Stimulated activated CD8-positive, alpha-beta memory T cell treated with anti-CD3 and anti-CD28 coated beads, Interleukin-7, amount 100 ng/mL, for 1 hour (primary cell): ENCODE measurements at places on chromosomes 1 and 21.

GRCh38 chr1:229999004-229999670, 67.9 kb upstream of the GALNT2 start:
- DNase-seq, result no peak

DNA sequence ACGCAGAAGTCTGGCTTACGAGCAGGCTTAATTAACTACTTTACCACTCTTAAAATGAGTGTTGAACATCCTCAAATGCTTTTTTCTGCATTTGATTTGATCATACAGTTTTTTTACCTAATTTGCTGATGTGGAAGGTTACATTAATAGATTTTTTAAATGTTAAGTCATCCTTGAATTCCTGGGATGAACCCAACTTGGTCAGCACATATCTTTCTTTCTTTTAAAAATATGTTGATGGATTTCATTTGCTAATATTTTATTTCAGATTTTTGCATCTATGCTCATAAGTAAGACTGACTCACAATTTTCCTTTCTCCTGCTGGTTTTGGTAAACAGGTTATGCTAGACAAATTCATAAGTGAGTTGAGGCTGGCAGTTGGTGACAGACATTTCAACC, 82.9 kb downstream of the LHX4 start:
- DNase-seq, result no peak

DNA sequence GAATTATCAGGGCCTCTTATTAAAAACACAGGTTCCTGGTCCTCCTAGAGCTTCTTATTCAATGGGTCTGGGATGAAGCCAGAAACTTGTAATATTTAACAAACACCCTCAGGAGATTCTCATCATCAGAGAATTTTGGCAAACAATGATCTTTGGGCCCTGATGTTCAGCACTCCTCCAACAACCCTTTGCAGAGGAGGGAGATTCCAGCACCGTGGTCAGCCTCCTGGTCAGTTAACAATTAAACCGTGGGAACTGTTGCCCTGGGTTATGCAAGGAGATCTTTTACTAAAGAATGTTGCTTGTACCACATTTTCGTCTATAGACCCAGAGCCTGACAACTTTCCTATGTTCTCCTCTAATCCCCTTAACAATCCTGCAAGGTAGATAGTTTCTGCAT, 294.4 kb downstream of the PLPP3 start:
- no peak for DNase-seq

- no peak for DNase-seq
Measured at GRCh38 chr21:35032474-35033263, 16.4 kb downstream of the RUNX1 start.

GRCh38 chr21:41828884-41829360, 50.2 kb downstream of the PRDM15 start:
- no peak for DNase-seq

DNA sequence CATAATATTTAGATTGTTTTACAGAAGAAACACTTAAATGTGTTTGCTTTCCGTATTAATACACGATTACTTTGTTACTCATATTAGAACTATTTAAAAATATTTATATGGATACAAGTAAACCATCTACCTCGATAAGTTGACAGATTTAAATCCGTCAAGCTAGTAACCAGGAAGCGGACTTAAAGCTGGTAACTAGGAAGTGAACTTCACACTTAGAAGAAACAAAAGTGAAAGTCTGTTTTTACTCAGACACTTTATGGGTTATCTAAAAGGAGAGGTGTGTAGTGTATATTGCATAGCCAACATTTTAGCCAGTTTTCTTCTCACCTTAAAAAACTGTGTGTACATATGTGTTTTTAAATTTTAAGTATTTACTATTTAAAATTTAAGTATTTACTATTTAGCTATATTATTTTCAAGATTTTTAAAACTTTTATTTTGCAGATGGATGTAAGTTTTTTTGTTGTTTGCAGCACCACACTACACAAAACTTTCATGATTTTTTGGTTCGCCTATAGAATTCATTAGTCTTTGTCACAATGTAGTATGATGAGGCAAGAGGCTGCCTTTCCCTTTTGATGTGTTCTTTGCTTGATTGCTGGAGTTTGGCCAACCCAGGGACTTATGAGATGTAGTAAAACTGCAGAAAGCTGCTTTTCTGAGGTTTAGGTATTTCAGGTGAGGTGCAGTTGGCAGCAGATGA, 2.7 kb downstream of the USP25 start:
- DNase-seq, result no peak

DNA sequence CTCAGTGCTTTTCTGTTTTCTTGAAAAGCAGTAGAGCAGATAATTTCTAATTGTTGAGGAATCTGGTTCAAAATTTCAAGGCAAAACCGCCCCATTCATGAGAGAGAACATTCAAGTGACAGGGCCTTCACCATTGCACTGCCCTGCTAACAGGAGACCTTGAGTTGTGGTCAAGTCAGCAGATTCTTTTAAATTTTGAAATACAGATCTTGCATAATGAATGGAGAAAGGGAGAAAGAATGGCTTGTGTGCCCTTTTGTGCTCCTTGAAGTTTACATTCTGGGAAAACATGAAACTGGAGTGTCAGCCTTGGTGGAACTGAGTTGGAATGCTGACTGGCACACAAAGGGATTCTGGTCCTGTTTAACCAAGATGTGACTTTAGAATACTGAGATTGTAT, 164.5 kb upstream of the UBE2U start:
- no peak for DNase-seq

DNA sequence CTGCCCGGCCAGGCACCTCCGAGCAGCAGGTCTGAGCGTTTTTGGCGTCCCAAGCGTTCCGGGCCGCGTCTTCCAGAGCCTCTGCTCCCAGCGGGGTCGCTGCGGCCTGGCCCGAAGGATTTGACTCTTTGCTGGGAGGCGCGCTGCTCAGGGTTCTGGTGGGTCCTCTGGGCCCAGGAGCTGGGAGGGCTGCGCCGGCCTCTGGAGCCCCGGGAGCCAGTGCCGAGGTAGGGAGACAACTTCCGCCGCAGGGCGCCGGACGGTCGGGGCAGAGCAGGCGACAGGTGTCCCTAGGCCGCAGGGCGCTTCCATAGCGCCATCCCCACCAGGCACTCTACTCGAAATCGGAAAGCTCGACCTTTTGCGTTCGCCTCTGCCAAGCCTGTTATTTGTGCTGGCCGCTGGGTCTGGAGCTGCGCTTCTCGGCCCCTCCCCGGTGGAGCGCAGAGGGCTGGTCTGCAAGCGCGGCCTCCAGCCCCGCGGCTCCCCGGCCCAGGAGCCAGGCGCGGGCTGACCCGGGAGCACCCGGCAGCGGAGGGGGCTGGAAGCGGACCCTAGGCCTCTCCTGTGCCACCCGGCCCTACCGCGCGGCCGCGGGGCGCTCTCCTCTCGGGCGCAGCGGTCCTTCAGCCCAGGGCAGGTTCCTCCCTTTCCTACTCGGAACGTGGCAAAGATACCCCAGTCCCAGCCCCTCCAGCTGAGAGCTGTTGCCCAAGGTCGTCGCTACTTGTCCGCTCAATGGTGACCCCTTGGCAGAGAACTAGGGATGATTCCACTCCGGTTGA, 2.2 kb downstream of the SIM2 start:
- no peak for DNase-seq

GRCh38 chr21:20259031-20259867, 739.0 kb upstream of the NCAM2 start:
- DNase-seq, result no peak
